Airway epithelial cell (primary cell): ENCODE measurements at places on chromosomes 7 and 10. TPM values are rescaled to one million over a fixed set of nuclear protein-coding genes. Genes with fewer than 3 reads are reported as not detected.

The GSAP gene
- 1.5 and 2.3 TPM in 2 replicates for total RNA-seq

The PLXNA4 gene
- total RNA-seq: 0.07 TPM in 1 of 2 replicates, not detected in the other

The SPDYE5 gene
- total RNA-seq: not detected in 2 replicates

The PGAM2 gene
- total RNA-seq: not detected in 2 replicates

The TRA2A gene
- total RNA-seq: 14.4 and 21.2 TPM in 2 replicates

The INPP5F gene
- 7.3 and 14.5 TPM in 2 replicates for total RNA-seq

The HHEX gene
- 0.63 TPM in 1 of 2 replicates, not detected in the other for total RNA-seq

The GPR85 gene
- 1.1 and 4.6 TPM in 2 replicates for total RNA-seq

The CUZD1 gene
- total RNA-seq: 0.09 and 0.28 TPM in 2 replicates

The HOGA1 gene
- total RNA-seq: 0.49 TPM in 1 of 2 replicates, not detected in the other

The CRHR2 gene
- not detected in 2 replicates for total RNA-seq

The FAM200A gene
- 4.0 and 7.6 TPM in 2 replicates for total RNA-seq

The VWC2 gene
- total RNA-seq: not detected in 2 replicates

The CPA4 gene
- 30.4 and 31.7 TPM in 2 replicates for total RNA-seq

The ACTL6B gene
- not detected in 2 replicates for total RNA-seq

The GRID1 gene
- total RNA-seq: not detected in 2 replicates

The TCTN3 gene
- 26.9 and 34.4 TPM in 2 replicates for total RNA-seq

The TCAF2 gene
- total RNA-seq: 4.7 and 6.6 TPM in 2 replicates

The FAM237B gene
- total RNA-seq: not detected in 2 replicates
